ENCODE measurements at places on chromosomes 1 and 21.
A peak's percentile ranks its signal among the peaks of the same experiment; 100 is the strongest.

DNA sequence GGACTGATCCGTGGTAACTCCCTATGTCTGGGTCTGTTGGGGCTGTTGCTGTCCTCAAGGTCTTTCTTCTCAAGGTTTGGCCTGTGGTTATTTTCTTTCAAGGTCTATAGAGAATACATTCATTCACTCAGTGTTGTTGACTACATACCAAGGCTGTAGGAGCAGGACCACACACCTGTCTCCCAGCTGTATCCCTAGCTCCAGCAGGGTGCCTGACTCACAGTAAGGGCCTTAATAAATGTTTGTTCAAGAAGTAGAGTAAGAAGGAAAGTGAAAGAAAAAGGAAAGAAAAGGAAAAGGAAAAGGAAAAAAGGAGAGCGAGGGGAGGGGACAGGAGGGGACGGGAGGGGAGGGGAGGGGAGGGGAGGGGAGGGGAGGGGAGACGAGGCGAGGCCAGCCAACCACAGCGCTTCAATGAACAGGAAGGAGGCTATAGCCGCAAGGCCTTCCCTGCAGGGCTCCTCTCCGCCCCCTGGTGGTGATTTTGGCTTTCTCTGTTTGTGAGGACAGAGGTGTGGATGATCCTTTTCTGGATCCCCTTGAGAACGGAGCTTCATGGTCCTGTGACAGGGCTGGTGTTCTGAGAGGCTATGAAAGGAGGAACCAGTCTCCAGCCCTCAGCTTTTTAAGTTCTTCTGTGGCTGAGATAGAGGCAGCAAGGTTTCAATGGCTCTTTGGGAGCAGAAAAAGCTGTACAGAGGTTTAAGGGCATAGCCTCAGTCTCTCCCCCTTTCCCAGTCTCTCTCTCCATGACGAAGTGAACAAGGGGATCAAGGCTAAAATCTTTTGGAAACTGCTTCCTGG is 30.6 kb upstream of the LCE5A start:
- DNase-seq = no peak

DNA sequence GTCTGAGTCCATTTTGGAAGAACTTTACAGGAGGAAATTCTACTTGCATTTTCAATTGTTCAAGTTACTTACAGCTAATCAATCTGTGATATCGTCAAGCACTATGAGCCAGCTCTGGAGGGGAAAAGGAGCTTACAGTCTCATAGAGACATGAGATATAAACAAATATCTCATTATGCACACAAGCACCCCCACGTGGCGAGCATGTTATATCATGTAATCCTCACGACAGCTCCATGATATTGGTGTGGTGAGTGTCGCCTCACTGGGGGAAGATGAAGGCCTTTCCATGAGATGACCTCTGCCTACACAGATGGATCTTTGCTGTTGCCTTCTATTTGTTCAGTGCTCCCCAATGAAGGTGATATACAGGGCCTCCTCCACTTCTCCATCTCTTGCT is 34.6 kb downstream of the TNR start:
- no peak for DNase-seq

DNA sequence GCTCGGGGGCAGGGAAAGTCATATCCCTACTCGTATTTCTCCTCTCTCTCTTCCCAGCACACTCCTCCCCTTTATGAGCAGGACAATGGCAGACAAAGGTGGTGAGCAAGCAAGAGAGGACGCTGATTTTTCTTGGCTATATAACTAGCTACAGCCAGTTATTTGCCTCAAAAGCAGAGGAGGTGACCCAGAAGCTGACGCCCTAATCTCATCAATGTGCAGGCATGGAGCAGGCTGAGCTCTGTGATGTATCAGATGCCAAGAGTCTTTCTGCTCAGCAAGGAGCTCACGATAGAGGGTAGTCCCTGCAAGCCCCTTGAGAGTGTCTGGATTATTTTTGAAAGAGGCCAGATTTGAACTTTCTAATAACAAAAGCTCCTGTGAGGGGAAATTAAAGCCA is 75.5 kb downstream of the ASTN1 start:
- no peak for DNase-seq

DNA sequence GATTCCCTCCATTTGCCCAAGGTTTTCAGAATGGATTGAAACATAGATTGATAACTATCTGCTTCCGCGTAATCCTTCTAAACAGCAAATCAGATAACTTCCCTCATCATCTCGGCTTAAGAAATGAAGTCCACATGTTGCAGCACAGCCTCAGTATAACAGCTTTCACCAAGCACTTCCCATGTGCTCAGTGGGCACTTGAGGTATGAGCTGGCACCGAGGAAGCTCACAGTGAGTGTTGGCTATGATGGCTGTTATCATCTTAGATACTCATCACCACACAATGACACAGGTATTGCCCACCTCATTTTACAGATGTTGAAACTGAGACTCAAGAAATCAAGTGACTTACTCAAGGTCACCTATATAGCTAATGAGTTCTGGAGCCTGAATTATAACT is 43.2 kb downstream of the RCSD1 start:
- DNase-seq = no peak

DNA sequence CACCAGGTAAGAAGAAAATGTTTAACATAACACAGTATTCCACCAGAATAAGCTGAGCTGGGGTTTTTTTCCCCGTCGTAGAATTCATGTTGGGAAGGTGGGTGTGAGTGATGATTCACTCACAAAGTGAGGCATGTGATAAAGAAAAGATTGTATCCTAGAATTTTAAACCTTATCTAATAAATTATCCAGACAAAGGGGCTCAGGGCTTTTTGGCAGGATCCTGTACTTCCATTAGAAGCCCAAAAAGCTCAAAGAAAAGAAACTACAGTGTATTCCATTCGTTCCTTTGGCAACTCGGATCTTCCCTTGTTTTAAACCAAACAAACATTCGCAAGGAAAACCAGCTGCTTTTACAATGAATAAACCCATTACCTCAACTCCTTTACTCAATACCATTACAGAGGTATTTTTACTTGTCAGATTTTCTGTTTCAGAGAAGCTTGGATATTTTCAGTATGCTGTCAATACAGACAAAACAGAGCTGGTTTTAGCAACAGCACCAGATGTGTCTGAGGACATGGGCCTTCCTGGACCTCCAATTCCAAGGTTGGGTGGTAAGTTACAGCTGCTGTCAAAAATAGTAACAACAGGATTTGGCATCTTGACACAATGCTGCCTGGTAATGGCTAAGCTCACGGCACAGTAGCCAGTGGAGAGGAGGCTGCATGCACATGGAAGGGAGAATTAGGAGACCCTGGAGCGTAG is 159.9 kb upstream of the RUNX1 start:
- no peak for DNase-seq

DNA sequence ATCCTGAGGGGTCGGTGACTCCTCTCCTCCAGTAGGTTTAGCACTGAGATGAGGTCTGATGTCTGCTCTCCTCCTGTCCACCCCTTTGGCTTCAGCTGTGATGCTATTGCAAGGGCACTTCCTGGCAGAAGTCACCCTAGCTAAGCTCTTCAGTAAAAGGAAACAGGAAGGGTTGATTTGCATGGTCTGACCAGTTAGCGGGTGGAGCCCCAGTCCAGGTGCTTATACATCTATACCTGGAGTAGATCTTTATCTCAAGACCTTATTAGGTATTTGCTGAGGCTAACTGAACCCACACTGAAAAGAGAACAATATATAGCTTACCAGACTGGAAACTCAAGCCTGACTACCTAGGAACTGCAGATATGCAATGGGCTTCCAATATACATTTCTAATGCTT is 28.9 kb upstream of the NFASC start:
- DNase-seq = no peak

DNA sequence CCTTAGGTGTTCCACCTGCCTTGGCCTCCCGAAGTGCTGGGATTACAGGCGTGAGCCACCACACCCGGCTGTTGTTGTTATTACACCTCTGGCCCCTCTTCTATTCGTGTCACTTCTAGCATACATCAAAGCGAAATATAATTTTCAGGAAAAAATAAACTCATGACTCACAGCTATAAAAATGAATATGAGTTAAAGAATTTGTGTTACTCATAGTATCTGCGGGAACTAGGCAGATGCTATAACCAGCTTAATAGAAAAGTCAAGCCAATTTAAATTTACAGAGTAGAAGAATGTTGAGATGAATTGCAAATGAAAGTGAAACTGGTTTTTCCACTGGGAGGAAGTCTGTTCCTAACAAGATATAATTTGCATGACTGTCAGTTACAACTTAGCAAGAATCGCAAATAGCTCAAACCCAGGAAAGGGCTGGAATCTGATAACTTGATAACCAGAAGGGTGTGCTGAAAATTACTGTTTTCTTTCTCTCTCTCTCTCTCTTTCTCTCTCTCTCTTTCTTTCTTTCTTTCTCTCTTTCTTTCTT is 11.2 kb downstream of the OR2W3 start:
- DNase-seq = no peak

GRCh38 chr1:221782477-221782876 is 40.6 kb upstream of the DUSP10 start:
- peak; percentile 13 for DNase-seq

DNA sequence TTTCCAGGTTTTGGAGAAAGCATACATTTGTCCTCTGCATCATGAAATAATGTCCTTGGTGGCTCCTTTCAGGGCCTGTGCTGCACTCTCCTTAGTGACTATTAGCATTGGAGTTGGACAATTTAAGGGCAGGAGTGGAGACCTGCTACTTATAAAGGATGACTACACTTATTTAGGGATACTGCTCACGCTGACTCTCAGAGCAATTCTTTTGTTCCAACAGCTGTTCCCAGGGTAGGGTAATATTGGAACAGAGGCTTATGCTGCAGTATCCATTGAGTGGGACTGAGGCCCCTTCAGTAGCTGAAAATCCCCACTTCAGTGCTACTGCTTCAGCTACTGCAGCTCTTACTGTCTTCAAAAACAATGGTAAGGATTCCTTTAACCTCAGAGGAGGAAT is 84.6 kb downstream of the GPR88 start:
- DNase-seq = no peak

DNA sequence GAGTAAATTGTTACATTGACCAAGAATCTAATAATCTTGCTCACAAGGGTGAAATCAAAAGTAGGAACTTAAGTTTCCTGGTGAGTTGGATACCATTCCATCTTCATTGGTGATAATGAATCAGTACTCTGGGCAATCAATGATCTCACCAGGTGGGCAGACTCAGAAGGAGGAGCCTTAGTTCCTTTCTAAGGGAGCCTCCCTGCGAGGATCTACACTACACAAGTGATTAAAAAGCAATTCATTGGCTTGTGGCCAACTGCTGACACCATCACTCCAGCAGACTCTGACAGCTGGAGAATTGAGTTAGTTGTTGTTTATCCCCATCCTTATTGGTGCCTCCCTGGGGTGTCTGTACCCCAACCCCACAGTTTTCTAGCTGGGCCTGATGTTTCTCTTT is 84.1 kb upstream of the VANGL1 start:
- no peak for DNase-seq

GRCh38 chr1:110056285-110056683 is 14.2 kb downstream of the ALX3 start:
- DNase-seq = no peak

GRCh38 chr21:38041493-38041892 is 125.2 kb upstream of the KCNJ6 start:
- no peak for DNase-seq

- no peak for DNase-seq
Observed at GRCh38 chr1:214946615-214947014, 135.9 kb upstream of the KCNK2 start.

GRCh38 chr1:108590957-108591356 is 31.1 kb downstream of the EEIG2 start:
- DNase-seq = no peak

GRCh38 chr1:9190234-9190633 is 44.3 kb upstream of the H6PD start:
- no peak for DNase-seq

GRCh38 chr1:2374252-2375155 is 16.9 kb downstream of the MORN1 start:
- DNase-seq = no peak

DNA sequence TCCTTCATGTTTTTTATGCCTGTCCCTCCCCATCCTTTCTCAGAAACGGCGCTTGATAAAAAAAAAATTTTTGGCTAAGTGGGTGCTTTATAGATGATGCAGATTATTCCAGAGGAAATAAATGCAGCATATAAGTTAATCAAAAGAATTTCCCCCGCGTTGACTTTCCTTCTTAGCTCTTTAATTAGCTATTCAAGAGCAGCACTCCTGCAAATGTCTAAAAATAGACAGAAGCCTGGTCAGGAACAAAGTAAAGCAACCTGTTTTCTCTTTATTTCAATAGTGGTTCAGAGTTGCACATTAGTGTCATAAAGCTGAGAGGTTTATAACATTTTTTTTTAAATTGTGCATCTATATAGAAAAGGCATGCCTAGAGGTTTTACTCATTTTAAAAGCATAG is 439.5 kb upstream of the LRRC7 start:
- DNase-seq = no peak

DNA sequence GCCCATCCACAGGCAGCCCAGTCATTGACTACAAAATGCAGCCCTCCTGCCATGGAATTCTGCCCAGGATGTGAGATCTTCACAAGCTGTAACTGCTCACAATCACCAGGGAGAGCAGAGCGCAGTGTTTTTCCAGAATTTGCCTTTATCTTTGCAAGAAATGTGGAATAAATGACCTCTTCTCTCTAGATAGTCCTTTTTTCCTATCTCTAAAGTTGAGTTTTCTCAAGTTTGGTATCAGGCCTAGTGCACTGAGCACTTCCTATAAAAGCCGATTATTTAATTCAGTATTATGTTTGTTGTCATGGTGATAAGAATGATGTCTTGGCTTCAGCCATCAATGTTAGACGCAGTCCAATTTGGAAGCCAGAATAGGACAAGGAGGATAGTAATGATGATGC is 246.9 kb upstream of the IRF2BP2 start:
- DNase-seq = no peak

DNA sequence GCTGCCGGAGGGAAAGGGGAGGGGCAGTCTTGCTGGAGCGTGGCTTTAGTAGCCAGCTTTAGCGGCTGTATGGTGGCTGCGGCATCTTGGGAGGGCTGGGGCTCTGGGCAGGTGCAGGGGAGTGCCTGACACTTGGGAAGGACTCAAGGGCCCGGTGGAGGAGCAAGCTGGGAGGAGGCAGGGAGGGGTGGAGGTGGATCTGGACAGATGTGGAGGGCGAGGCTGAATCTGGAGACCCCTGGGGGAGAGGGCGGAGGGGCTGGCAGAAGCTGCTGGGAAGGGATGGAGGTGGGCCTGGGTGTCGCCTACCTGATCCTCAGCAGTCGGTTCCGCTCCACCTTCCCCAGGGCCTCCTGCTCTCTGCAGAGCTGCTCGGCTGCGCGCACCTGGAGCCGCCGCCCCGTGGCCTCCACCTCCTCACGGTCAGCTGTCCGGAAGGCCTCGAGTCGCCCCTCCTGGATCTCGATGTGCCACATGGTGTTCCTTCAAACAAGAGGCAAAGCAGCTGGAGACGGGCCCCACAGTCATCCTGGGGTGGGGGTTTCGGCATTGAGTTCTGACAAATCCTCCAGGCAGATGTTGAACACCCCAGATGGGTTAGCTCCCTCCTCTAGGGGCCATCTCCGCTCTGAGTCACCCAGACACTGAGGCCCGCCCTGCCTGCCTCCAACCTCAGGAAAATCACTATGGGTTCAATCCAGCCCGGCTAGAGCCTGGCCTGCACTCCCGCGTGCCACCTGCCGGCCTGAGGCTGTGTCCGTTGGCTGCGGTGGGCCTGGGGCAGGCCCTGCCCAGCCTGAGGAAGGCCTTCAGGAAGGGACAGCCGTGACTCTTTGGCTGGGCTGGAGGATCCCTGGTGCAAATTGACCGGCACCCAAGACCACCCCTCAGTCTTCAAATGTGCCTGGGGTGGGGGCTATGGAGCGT is 29.6 kb downstream of the CFAP74 start:
- no peak for DNase-seq
